GM03348 (cell line): ENCODE measurements at places on chromosomes 11 and 22.

GRCh38 chr11:78714539-78714938 is 139.9 kb upstream of the NARS2 start:
- no peak for DNase-seq

- peak; percentile 32 for DNase-seq
These were observed 21.3 kb upstream of the DRG1 start for GRCh38 chr22:31378123-31378522.

GRCh38 chr11:578276-579035 is 2.2 kb downstream of the PHRF1 start:
- DNase-seq: no peak

DNA sequence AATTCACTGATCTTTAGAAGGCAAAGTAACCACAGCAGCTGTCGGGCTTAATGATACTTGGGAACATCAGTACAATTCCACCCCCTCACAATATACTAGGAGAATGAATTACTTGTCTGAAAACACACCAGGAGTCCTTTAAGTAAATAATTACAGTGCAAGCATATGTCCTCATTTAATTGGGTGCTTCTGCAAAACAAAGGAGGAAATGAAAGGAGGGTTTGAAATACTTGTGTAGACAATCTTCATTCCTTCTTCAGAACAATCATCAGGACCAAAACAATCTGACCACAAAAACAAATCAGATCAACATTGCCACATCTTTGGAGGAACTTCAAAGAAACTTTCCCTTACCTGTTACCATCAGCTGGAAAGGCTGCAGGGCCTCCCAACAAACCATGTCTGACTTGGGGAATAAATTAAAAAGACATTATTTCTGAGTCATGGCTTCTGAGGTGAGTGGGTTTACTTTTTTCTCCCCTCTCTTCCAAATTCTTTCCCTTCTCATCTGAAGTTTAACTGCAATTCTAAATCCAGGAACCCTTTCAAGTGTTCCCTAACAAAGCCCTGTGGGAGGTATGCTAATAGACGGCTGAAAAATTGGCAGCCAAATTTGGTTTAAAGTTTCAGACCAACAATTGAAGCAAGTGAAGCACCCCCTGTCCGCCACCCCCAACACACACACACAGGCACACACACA is 12.5 kb upstream of the CCDC117 start:
- no peak for DNase-seq

GRCh38 chr22:36331912-36332622 is 55.7 kb downstream of the MYH9 start:
- DNase-seq: peak; percentile 56
